ENCODE measurements at places on chromosomes 1 and 21.

- no peak for DNase-seq
These were observed 155.9 kb downstream of the ZNF281 start for GRCh38 chr1:200253774-200254495.

- no peak for DNase-seq
These were observed 33.5 kb upstream of the HHAT start for GRCh38 chr1:210294999-210295745.

GRCh38 chr1:97780884-97781283 lies 139.9 kb downstream of the DPYD start:
- no peak for DNase-seq

GRCh38 chr1:209229494-209230061 lies 353.9 kb upstream of the CAMK1G start:
- DNase-seq = no peak
